ENCODE measurements at places on chromosomes 3 and 15.

DNA sequence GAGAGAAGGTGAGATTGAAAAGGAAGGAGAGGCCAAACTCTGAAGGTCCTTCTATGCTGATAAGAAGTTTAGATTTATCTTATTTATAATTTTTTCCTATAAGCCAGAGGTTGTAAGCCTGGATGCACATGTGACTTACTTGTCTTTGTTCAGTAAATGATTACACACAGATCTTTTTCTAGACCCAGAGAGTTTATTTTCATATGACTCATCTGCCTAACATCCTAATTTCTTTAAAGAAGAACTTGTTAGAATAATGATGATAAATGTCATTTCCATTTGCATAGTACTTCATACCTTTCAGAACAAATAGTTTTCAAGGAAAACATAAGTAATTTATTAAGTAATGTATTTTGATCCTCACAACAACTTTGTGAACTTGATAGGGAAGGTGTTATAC, 434.8 kb upstream of the DPH6 start:
- DNase-seq = peak; percentile 28

DNA sequence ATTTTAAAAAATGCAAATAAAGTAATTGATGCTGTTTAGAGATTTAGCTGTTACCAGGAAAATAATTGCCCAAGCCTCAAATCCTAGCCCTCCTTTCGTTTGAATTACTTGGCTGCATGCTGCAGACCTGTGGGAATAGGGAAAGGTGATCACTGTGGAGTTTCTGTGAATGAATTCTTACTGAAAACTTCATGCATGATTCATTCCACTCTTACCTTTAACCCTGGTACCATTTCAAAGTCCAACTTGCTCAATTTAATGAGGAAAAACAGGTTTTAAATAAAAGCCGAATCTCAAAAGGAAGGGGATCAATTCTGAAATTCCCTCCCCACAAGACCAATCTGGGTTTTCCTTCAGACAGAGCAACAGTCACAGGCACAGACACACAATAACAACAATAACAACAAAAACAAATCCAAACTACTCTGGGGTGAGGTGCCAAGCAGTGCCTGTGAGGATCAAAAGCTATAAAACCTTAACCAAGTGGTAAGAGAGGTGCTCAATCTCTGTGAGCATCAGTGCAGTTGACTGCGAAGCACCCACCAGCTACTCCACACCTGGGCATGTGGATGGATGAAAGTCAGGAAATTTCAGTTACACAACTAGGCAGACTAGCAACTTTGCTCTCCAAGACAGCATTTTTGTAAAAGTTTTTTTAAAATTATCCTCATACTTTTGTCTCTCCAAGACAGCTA, 200.8 kb downstream of the CNTN3 start:
- DNase-seq = no peak

DNA sequence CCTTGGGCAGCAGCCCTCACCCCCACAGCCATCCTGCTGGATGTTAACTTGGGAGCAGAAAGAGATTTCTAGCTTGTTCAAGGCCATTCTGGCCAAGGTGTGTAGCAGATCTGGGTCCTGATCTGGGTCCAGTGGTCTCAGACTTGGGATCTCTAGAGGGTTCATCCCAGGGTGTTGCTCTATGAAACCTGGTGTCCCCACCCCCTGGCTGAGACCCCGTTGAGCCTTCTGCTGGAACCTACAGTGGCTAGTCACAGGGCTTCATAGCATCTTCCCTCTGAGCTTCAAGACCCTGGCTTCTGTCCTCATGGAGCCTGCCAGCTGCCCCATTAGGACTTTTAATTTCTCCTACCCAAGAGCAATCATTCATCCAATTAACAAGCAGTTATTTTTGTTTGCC, 64.3 kb downstream of the EPHB1 start:
- no peak for DNase-seq

DNA sequence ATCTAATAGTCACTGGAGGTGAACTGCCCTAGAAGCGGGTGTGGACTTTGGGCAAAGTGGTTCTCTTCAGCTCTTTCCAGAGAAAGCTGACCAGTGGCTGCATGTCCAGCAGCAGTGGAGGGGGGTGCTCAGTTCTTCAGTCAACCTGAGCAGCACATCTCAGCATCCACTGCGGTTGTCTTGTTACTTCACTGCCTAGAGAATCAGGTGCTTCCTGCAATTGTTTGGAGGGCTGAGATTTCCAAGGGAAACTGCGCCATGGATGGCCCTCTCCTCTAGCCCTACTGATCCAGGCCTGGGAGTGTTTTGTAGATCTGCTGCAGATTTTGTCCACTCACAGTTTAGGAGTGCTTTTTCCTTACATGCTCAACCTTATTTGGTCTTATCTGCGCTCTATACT, 65.6 kb upstream of the CFAP161 start:
- DNase-seq = no peak

- DNase-seq = peak; percentile 30
Observed at GRCh38 chr3:172711454-172711795, 558 bp upstream of the NCEH1 start.

GRCh38 chr3:7397097-7397496, 536.2 kb downstream of the GRM7 start:
- no peak for DNase-seq

DNA sequence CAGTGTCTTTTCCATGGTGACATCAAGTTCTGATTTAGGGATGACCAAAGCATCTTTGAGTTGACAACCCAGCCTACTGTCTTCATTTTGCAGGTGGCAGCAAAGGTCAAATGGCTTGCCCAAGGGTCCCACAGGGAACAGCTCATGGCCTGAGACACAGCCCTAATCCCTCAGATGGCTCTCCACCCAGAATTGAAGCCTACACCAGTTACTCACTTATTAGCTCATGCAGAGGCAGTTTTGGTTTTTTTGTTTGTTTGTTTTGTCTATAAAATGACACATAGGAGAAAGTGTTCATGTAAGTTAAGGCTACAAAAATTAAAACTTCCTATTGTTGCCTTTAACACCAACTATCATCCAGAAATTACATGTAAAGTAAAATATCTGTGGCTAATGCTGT, 167.9 kb downstream of the OSBPL10 start:
- DNase-seq = no peak

GRCh38 chr15:68471541-68471940, 39.6 kb upstream of the ITGA11 start:
- no peak for DNase-seq

DNA sequence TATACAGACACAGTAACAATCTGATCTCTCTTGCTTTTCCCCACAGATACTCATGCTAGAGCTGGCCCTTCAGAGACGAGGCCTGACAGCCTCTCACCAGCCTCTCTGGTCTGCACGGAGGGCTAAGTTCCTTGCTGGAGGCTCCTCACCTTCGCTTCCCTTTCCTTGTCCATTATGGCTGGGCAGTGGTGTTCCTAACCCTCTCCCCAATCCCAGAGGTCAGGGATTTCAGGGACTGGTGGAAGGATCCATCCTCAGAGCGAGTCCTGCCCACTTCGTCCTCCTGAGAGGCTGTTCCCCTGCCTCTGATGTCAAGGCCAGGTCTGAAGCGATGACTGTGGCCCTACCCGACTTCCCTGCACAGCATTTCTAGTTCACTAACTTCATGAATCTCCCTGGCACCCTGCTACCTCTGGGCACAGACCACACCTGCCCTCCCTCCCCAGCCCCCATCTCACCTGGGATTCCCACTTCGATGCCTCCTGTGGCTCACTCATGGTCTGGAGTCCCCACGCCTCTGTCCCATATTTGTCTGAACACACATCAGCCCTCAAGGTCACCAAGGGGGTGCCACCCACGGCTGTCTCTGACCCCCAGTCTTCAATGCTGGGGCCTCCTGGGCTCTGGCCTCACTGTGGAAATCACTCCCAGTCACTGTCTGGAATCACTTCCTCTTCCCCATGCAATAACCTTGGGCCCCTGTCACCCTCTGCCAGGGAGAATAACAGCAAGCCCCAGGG, 124.9 kb upstream of the PRR20G start:
- no peak for DNase-seq

- DNase-seq = no peak
Observed at GRCh38 chr15:40339621-40339945, 1.2 kb downstream of the CCDC9B start.

DNA sequence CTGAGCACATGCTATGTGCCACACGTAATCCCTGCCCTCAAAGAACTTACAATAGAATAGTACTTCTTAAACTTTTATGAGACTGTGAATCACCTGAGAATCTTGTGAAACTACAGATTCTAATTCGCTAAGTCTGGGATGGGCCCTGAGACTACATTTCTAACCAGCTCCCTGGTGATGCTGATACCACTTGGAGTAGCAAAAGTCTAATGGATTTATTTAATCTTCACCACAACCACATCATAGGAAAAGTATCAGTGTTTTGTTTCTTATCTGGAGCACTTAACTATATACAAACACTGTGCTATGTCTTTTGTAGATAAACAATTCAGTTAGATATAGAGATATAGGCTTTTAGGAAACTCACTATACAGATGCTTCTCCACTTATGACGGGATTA, 23.8 kb upstream of the TCF12 start:
- DNase-seq = no peak

- DNase-seq = no peak
Observed at GRCh38 chr3:126765187-126766069, 61.4 kb downstream of the CHCHD6 start.

DNA sequence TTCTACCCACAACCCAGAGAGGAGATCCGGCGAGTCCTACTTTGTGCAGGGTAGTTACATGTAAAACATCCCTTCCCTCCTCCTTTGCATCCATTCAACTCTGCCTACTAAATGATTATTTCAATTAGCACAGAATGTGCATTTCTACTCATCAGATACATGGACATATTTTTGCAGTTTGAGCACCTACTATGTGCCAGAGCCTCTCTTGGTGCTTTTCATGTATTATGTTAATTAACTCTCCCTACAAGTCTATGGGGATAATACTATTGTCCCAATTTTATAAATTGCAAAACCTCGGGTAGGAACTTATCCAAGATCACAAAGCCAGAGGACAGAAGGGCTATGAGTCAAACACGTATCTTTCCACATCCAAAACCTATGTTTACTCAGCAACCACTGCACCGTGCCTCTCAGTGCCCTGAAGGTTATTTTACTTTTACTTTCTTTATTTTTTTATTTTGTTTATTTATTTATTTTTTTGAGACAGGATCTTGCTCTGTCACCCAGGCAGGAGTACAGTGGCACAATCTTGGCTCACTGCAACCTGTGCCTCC, 432.8 kb downstream of the MAGI1 start:
- DNase-seq = no peak

- no peak for DNase-seq
Observed at GRCh38 chr3:87856126-87856525, 202.7 kb downstream of the CGGBP1 start.

GRCh38 chr3:42507761-42508335, 5.4 kb downstream of the VIPR1 start:
- DNase-seq = no peak

DNA sequence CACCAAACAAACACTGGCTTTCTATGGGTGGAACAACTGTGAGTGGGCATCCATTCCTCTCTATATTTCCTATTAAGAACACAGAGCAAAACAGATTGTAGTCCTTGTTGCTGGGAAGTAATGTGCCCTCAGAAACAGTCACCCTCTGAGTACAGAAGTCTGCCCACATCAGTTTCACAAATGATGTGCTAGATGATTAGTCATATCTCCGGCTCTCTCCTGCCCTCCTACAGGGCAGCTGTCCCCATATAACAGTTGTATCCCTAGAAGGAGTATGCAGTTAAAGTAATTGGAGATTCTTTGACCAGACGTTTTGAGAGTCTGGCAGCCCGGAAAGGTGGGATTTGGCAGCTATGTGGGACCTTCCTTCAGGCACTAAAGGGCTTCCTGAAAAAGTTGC, 159.9 kb downstream of the APBA2 start:
- DNase-seq = peak; percentile 78

- DNase-seq = no peak
Observed at GRCh38 chr15:52503788-52504496, 24.7 kb downstream of the MYO5A start.

DNA sequence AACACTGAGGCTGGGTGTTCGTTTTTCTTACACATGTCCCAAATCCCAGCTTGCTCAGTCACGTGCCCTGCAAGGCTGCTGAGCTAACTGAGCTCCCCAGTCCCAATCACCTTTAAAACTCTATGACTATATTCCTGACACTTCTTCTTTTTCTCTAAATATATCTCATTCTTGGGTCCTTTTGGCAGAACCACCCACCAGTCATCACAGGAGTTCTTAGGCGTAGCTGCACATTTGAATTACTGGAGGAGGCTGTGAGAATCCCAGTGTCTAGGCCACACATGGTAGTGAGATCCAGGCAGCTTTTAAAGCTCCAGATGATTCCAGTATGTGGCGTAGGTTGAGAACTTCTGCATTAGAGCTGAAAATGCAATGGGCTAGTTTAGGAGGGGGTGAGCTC, 66.3 kb downstream of the ST8SIA2 start:
- DNase-seq = no peak

DNA sequence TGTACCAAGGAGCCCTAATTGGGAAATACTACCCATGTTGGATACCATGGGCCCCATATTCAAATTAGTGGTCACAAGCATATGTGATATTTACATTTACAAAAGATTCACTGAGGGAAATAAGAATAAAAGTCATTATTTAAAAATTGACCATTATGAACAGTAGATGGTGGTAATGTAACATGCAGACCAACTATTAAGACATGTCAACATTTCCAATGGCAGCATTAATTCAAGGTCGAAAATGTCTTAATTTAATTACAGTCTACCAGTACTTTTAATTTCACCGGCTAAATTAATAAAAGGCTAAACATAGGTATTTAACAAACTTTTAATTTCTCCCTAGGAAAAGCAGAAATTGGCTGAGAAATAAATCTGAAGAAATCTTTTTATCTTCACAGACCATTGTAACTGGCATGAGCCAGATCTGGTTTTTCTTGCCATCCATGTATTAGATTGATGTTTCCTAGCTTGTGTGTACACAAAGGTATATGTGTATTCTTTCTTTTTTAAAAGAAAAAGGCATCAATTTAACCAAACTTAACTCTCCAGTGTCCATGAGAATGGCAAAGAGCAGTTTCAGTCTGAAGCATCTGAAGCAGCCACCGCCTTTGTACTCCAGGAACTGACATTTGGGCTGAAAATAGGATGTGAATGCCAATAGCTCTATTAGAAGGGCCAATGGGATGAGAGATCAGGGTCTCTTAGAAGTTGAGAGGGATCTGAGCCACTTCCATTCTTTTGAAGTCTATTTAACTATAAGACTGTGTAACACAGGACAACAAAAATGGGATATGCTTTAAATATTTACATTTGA, 26.6 kb downstream of the NEK11 start:
- no peak for DNase-seq

DNA sequence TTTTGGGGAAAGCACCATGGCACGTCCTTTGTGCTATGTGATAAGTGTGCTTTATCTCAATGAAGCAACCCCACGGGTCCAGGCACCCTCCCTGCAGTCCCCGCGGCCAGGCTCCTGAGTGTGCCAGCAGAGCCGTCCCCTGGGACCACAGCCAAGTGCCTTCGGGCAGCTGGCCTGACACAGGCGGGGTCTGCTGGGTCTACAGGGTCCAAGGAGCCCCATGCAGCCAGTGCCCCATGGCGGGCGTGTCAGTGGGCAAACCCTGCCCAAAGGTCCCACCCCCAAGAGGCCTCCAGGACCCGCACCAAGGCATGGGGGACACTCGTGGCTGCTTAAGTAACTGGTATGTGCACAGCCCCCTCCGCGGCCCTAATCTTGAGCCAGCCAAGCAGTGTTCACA, 35.3 kb downstream of the KLHL25 start:
- no peak for DNase-seq

- no peak for DNase-seq
Observed at GRCh38 chr3:13011573-13012220, 61.5 kb downstream of the IQSEC1 start.

GRCh38 chr3:123258811-123259420, 57.2 kb downstream of the SEC22A start:
- no peak for DNase-seq
